ENCODE measurements at places on chromosomes 6 and 20.

DNA sequence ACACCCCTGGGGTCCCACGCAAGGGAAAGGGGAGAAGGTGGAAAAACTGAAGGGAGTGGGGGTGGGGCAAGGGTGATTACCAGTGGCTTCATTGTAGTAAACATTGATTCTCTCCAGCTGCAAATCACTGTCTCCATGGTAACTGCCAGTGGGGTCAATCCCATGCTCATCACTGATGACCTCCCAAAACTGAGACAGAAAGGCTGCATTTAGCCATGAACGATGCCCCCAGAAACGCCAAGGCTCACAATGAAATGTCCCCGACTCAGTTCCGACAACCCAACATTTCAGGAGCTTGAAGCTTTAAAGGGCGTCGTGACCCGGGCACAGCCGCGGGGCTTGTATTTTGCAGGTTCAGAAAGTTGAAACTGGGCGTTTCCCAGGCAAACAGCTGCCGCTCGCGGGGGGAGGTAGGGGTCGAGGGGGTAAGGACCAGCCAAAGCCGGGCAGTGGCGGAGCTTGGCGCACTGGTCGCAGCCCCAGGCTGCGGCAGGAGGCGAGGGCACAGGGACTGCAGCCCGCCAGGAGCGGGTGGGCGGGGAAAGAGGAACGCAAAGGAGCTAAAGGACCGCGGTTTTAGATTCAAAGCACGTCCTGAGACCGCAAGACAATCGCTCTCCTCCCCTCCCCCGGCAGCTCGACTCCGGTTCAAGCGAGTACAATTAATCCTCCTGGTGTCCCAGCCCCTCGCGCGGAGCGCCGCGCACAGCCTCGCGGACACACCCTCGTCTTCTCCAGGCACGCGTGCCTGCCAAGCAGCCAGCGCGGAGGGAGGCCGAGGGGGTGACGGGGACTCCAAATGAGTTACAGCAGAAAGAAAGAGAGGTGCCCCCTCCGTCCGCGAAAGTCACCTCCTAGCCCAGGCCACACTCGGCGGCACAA is 731 bp downstream of the TUBB2B start:
- no peak for DNase-seq

DNA sequence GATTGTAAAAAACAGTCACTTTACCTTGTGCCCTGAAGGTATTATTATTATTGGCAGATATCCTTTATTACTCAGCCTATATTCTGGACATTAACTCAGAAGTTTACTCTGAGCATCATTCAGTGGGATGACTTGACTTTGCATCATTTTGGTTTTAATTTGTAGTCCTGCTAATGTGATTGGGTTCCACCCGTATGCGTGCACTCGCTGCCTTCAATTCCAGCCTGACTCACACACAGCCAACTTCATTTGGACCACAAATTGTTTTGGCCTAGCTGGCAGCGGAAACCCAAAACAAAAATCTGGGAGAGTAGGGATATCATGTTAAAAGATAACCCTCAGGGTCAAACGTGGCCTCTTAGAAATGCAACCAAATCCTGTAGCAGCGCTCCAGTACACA is 704.4 kb upstream of the SLC35B3 start:
- no peak for DNase-seq

DNA sequence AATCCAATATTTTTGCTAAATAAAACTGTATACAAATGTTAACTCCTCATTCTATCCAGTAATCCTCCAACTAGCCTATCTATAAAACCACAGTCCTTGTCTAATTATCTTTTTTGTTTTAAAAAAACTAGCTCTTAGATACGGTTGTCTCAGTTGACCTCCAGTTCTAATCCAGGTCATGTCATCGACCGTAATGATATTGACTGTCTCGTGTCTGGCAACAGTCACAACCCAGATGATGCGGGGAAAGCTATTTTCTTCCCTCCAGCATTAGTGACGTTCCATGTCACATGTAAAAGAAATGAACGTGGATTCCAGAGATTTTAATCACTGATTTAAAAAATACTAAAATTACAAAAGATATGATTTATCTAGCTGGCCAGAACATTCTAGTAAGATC is 35.5 kb downstream of the HEBP2 start:
- DNase-seq = no peak

DNA sequence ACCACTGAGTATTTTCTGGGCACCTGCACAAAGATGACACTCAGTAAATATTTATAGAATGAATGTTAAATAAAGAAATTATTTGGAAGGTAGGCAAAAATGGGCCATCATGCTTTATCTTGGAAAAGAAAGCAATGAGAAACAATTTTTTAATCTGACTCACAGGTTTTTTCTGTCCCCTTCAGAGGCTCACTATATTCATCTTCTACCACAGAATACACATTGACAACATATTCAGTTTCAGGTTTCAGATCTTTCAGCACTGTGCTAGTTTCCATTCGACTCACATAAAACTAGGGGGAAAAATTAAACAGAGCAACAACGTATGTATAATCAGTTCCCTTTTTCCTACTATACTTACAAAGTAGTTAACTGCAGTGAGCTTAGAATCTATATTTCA is 58.3 kb downstream of the COL12A1 start:
- DNase-seq = no peak

DNA sequence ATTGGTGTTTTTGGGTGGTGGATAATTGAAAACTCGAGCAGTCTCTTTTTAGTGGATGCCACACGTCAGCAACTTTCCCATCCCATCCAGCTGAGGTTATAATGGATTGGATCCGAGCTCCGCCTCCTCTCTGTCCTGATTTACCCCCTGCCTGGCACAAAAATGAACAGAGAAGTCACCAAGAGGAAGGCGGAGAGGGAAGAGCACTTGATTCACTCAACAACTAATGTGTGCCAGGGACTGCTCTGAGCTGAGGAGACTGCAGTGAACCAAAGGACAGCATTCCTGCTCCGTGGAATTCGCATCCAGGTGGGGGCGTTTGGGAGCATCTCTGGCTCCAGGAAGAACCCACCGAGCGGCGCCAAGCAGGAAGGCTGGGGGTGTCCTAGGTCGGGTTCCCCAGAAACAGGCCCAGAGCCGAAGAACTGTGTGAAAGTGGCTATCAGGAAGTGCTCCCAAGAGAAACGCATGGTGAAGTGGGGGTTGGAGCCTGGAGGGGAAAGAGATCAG is 95.8 kb upstream of the NAA20 start:
- no peak for DNase-seq

GRCh38 chr6:38143191-38144150 is 323.9 kb downstream of the ZFAND3 start:
- no peak for DNase-seq

- DNase-seq = no peak
Measured at GRCh38 chr6:129859524-129859923, 1.6 kb downstream of the TMEM244 start.

GRCh38 chr20:9927224-9927623 is 88.3 kb upstream of the PAK5 start:
- no peak for DNase-seq

- DNase-seq = no peak
Measured at GRCh38 chr20:64214952-64215351, 40.6 kb upstream of the PCMTD2 start.

DNA sequence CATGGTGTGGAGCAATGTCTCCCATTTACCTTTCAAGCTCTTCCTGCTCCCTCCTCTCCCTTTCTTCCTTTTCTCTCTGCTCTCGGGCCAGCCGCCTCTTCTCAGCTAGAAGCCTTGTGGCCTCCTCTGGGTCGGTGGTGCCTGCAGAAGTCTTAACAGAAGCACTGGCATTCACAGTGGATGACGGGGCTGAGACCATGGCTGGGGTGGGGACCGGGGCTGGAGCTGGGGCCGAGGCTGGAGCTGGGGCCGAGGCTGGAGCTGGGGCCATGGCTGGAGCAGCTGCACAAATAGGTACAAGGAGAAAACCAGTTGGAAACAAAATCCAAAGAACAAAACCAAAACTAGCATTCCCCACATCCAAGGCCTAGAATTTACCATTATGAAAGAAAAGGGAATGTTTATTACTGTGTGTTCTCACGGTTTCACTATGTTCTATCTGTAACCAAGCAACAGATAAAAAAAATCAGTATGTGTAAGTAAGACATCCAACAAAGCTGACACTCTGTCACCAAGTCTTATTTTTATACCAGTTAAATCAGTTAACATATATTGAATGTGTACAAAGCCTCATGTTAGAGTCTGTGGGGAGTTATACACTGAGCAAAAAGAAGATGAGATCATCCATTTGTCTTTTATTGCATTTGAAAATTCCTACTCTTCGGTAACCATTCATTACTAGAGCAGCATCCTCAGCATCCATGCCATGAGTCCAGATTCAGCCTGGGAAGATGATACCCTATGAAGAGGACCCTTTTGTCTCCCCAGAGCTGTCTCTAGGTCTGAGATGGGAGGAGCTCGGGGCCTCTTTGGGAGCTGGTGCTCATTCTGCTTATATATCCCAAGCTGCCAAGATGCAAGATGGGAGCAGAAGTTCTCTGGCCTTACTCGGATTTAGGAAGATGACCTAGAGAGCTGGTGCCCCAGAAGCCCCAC is 73.0 kb upstream of the BCLAF1 start:
- no peak for DNase-seq

DNA sequence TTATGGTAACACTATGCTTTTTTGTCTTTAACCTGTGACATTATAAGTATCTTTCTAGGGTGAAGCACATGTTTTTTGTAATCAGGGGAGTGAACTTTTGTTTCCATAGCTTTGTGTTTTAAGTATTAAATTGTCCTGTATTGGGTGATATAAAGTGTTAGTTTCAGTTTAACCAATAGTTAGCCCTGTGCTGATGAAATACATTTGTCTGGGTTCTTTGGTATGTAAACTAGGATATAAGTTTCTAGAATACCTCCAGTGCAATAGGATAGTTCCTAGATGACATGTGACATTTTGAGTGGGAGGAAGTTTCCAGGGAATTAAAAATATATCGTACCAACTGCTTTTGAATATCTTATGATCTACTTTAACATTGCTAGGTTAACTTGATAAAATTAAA is 611.0 kb upstream of the MARCKS start:
- DNase-seq = no peak

DNA sequence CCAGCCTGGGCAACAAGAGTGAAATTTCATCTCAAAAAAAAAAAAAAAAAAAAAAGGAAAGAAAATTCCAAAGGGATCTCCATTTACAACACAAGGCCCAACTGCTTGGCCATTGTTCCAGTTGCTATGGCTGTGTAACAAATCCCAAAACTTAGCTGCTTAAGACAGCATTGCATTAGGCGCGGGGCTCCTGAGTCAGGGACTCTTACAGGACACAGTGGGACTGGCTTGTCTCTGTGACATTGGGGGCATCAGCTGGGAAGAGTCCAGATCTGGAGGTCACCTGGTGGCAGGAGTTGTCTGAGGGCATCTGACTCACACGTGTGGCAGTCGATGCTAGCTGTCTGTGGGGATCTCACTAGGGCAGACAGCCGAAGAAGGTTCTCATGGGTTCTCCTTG is 35.6 kb downstream of the TTLL9 start:
- DNase-seq = no peak

DNA sequence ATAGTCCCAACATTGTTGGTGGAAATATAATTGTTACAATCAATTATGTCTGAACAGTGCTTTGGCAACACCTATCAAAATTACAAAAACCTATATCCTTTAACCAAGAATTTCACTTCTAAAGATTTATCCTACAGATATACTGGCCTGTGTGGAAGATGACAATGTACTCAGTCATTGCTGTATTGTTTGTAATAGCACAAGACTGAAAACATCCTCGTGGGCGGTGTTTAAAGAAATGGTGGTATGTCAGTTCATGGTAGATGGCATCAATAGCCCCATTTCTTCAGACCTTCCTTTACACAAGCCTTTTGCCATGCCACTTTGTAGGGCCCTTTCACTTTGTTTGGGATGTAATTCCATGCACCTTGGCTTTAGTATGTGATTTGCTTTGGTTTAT is 9.8 kb upstream of the TPBG start:
- no peak for DNase-seq

DNA sequence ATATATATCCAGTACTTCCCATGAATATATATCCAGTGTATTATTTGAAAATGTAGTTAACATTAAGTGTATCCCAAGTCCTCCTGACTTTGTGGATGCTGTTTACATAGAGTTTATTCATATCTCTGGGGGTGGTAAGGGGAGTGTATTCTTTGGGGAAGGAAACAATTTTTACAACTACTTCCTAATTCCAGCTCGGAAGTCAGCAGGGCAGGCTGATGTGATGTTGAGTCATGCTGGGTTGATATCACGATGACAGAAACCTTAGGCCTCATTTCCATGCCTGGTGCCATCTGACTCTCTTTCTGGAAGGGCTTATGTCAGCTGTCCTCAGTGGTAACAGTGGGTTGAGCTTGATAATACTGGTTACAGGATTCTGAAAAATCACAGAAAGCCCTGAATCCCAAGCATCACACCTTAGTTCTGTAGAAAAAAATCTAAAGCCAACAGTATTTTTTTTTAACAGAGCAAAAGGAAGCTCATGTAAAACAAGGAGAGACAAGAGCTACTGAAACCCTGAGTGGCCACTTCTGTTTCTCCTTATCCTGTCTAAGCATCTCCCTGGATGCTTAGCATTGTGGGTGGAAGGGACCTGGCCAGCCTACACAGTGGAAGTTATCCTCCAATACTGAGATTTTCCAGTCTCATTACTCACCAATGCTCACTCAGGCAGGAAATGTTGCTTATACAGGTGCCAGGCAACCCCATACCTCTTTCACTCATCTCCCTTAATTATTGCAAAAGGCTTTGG is 75.2 kb upstream of the IYD start:
- no peak for DNase-seq

DNA sequence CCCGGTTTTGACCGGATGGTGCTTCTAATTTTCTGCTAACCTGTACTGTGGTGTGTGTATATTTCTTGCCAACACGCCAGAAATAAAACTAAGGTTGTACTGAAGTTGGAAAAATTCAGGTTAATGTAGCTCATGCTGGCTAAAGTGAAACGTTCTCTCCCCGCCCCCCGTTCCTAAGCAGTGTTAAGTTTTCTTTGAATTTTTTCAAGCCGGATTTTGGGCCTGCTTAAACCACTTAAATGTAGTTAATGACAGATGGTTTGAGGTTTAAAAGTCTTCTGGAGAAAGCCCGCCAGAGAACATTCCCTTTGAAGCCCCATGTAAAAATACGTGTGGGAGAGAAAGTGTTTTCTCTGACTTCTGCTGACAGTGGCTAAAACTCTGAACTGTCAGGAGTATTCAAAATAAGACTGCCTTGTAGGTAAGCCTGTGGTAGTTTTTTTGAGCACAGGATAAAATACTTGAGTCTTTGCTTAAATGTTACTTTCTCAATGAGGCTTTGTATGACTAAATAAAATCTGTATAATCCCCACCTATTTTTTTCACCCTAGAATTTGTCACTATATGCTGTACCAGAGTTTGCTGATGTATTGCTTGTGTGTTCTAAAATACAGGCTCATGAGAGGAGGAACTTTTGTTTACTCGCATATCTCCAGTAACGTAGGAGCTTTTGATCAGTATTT is 101.3 kb downstream of the OR2B2 start:
- DNase-seq = no peak
